ENCODE measurements at places on chromosomes 3 and 15.
A peak's percentile ranks its signal among the peaks of the same experiment; 100 is the strongest.

GRCh38 chr3:112519424-112520001 lies 20.2 kb upstream of the BTLA start:
- peak; percentile 81 for DNase-seq

DNA sequence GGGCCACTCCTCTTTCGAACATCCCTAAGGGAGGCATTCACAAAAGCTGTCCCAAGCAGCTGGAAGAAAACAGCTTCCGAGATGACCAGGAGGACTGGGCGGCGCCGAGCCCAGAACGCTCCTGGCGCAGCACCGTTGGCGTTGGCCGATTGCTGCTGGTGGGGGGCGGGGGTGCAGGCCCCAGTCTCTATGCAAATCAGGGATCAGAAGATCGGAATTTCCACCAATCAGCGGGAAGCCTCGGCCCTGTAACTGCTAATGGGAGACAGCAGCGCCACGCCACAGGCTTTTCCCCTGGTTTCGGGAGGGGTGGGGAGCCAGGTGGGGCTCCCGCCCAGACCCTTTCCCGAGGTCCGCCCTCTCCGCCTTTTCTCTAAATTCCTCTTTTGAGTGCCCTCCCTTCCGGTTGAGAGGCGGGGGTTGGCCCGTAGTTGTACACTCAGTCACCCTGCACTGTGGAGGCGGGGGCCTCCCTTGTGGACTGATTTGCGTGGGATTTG lies 27.0 kb downstream of the HMCES start:
- peak; percentile 80 for DNase-seq

- DNase-seq, result no peak
Observed at GRCh38 chr3:136672457-136672856, 79.7 kb downstream of the STAG1 start.

DNA sequence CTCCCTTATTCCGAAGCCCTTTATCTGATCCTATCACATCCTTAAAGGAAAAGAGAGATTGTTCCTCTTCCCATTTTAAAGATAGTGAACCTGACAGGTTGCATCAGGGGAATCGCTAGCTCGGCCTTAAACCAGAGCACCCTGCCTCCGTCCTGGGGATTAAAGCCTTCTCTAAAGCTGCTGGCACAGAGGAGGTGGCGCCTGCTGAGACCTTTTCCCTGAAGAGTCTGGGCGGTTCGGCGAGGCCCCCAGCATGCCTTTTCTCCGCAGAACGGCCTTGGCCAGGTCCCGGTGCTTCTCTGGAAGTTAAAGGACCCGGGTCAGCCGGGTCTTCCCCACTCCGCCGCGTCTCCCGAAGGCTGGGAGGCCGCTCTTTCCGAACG lies 593 bp downstream of the FAM219B start:
- DNase-seq, result peak; percentile 42

GRCh38 chr3:172112734-172113120 lies 73.3 kb downstream of the FNDC3B start:
- no peak for DNase-seq

DNA sequence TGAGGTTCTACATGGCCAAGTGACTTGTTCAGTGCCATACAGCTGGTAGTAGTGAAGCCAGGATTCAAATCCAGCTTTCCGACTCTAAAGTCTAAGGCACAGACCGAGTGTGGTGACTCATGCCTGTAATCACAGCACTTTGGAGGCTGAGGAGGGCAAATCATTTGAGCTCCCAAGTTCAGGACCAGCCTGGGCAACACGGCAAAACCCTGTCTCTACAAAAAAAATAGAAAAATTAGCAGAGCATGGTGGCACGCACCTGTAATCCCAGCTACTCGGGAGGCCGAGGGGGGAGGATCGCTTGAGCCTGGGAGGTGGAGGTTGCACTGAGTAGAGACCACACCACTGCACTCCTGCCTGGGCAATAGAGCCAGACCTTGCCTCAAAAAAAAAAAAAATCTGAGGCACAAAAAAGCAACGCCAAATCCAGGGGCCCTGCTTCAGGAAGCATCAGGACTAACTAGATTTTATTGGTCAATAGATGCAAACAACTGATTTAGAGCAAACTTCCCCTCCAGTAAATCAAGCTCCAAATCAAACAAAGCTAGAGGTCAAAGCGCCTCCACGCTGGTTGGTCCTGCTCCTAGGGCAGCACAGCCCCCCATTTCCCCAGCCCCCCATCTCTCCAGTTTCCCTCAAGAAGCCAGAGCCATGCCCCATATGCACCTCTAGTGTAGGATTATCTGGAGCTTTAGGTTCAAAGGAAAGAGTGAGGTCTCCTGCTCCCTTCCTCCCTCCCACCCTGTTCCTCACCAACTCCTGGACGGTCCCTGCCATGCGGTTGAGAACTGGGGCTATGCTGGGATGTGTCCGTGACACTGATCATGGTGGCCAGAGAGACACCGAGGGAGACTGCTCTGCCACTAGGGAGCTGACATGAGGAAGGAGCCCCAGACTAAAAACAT lies 2.9 kb upstream of the TNK2 start:
- no peak for DNase-seq

- peak; percentile 60 for DNase-seq
Observed at GRCh38 chr15:88450125-88450798, 16.9 kb downstream of the MRPL46 start.

GRCh38 chr3:157841029-157841428 lies 265.2 kb downstream of the SHOX2 start:
- DNase-seq, result no peak

GRCh38 chr3:184726497-184726896 lies 14.6 kb upstream of the MAGEF1 start:
- DNase-seq, result no peak

- peak; percentile 65 for DNase-seq
Observed at GRCh38 chr15:40338041-40338657, 2.6 kb downstream of the CCDC9B start.

DNA sequence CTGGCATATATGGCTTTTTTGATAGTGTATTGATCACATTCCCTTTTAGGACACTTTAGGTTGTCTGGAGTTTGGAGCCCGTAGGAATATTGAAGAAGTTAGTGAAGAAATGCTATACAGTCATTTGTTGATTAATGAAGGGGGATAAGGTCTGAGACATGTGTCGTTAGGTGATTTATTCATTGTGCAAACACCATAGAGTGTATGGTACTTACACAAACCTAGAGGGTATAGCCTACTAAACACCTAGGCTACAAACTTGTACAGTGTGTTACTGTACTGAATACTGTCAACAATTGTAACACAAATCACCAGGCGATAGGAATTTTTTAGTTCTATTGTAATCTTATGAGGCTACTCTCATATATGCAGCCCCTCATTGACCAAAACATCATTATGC lies 3.3 kb downstream of the TPM1 start:
- DNase-seq, result peak; percentile 22

DNA sequence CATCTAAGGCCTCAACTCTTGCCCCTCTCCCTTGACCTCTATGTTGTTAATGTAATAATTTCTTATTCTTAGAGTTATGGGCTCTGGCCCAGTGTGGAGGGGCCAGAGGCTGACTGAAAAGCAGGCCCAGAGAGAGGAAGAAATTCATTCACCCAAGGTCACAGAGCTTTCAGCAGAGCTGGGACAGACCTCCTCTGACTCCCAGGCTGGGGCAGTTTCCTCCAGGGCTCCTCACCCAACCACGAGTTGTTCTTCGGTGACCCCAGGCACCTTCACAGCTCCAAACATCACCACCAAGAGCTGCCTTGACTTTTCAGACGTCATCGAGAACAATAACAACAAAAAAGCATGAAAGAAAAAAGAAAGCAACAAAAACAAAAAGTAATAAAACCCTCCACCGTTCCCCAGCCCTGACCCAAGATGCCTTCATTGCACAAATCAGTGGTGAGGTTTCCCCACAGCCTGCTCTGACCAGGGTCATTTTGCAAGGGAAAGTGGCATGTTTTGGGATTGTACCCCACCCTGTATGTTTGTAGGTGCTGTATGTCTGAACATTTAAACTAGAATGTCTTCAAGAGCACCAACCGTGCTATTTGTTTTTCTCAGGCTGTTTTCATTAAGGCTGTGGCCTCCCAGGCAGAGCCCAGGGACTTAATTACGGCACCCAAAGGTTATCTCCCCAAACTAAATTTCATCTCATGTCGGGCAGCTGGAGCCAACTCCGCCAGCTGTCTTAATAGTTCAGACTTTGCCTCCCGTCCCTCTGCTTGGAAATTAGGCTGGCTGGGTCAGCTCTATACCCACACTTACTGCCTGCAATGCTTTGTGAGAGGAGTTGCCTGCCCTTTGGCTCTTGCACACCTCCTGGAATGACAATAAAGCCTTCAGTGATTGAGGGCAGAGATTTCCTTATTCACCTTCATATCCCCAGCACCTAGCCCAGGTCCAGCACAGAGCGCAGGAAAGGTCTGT lies 173.8 kb downstream of the RPLP1 start:
- DNase-seq, result no peak

DNA sequence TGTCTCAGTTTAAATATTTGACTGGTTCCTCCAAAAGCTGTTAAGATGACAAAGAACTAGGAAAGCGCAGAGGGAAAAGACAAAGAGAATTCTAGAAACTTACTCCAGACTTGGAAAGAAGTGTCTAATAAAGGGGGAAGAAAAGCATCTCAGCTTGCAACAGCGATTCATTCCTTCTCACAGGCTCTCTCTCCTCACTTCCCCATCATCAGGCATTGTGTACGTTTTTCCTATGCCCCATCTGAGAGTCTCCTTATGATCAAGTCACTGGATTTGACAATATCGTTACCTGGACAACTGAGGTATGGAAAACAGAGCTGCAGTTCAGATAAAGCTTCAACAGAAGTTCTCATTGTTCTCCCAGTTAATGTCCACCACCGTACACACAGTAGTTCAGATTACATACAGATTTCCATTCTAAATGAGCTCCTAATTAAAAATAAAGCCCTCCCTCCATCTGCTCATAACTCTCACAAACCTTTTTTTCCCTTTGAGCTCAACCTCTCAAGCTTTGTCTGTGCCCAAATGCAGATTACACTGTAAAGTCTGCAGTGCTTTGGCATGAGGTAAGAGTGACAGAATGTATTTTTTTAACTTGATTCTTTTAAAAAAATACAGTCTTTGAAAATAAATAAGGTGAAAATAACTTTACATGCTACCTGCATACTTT lies 254.4 kb upstream of the THBS1 start:
- DNase-seq, result no peak
